GF-D8 (cell line): ENCODE measurements at places on chromosomes 2 and 18.

DNA sequence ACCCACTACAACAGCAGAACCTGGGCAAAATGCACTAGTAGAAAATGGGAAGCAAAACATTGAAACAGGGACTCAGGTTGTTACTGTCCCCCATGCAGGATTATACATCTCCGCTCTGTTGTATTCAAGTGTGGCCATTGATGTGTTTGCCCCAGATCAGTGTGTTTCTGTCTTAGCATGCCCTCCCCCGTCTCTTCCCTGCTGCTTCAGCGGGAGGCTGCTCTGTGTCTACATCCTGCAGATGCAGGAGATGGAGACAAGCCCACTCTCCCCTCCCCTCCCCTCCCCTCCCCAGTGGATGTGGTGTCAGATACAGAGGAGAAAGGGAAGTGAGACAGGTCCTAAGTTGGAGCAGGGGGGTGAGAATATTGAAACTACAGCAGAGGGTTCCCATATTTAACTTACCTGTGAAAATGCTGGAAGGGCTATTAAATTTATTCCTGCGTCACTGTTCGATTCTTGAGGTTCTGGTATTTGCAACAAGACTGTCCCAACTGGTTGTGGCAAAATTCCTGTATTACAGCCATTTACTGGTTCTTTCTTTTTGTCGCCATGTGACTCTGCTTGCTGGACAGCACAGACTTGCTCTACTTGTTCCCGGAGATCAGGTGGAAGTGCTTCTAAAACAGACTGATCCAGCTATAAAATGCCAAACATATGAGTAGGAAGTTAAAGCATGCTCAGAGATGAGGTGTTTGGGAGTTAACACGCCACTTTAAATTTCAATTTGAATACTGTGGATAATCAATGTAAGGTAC, 67.0 kb downstream of the EIF5B start:
- DNase-seq, result no peak

DNA sequence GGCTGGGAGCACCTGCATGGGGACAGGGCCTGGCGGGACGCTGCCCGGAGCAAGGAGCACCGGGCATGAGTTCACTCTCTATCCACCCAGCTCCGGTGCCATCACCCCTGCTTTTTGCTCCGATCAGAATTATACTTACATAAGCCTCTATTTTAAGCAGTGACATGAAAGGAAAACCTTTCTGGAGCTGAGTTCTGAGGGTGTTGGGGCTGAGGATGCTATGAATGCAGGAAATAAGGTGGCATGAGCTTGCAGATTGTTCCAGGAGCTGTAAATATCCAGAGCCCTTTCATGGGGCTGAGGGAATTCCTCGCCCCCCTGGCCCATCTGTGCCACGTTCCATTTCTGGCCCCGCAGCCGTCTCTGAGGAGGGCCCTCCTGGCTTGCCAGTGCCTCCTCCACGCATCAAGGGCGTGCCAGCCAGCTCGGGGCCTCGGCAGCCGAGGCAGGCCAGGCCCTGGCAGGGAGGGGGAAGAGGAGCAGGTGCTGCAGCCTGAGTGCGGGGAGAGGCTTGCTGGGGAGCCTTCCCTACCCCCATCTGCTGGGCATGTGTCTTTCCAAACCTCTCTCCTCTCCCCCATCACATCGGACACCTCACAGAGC, 91.7 kb upstream of the MCFD2 start:
- no peak for DNase-seq

- DNase-seq, result no peak
These were observed 26.0 kb upstream of the ANXA4 start for GRCh38 chr2:69715964-69716363.

DNA sequence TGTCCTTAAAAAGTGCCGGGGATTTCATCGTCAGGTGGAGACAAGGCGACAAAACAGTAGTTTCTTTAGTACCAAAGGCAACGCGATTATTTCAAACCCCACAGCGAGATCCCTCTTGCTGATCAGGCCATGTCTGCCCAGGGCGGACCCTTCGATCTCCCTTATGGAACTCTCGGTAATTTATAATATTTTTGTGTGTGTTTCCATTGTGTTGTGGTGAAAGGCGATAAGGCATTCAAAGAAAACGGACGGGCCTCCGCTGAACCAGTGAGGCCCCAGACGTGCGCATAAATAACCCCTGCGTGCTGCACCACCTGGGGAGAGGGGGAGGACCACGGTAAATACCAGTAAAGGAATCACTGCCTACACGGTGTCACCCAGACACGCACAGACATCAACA, 1.4 kb upstream of the GAD1 start:
- DNase-seq, result no peak

- no peak for DNase-seq
These were observed 37.5 kb downstream of the ANXA4 start for GRCh38 chr2:69779258-69780001.

- no peak for DNase-seq
These were observed 54.1 kb upstream of the ACYP2 start for GRCh38 chr2:54061272-54061671.

DNA sequence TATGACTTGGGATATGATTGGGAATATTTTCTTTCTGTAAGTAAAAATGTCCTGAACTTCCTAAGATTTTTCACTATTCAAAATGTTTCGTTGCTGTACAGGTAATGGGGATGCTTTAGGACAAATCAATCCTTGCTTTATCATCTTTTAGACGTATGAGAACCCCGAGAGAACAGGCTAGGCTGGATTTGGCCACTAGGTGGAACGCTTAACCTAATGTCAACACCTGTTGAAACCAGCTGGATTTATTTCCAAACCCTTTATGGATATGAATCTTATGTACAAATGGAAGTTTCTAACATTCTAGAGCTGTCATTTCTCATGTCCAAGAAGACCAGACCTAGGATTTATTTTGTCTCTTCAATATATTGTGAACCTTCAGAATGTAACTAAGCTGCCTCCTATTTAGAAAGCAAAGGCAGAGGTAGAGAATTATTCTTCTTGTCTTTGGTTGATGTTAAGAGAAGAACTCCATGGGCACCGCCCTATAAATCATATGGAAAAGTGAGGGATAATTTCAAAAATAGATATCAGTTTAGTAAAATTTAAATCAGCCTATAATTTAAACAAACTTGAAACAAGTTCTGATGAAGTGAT, 96.7 kb downstream of the PMAIP1 start:
- DNase-seq, result no peak
